ENCODE measurements at places on chromosomes 2 and 18.

DNA sequence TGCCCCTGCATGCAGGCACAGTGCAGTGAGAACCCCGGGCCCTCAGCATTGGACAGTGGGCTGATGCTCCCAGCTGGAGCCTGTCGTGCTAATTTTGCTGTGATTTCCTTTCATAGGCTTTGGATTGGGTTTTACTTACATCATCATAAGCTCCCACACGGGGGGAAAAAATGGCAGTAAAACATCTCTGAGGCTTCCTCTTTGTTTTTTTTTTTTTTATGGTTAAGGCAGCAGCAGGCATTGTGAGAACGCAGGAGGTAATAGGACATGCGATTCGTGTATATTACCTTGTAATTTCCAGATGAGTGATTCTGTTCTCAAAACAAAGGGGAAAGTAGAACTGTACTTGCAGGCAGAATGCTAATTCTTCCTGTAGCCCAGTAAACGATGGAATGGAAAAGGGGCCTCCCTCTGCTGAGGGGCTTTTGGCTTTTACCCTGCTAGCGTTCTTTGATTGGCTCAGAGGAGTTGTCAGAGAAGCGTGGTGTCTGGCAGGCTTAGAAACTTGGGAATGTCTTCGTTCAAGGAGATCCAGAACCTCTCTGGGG is 89.7 kb downstream of the NPAS2 start:
- no peak for DNase-seq

DNA sequence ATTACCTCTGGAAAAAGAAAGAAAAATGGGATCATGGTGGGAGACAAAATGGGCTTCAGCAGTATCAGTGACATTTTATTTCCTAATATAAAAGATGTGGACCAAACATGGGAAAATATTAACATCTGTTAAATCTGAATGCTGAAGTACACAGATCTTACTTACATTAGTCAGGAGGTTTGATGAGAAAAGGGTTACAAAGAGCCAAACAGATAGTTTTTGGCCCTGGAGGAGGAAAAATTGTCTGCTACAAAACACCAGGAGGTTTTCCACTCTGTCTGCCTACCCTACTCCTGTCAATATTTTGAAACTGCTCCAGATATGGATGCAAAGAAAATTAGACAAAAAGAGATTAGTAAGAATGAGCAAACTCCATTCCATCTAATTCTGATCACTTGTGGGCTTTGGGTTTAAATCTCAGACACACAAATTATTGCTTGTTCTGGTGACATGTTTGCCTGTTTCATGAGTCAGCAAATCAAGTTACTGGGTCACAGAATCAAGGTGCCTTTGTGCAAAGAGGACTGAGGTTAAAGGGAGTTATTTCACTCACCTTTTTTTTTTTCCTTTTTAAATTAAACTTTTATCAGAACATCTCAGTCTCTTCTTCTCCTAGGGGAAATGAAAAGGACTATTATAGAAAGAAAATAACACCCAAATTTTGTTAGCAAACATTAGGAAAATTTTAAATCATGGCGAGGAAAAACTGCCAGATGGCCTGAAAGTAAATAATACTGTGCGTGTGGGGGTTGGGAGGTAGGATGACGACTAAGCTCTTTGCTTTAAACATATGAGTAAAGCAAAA is 87.0 kb upstream of the SPATS2L start:
- no peak for DNase-seq

GRCh38 chr2:33275689-33276444 is 200.6 kb upstream of the RASGRP3 start:
- DNase-seq: no peak

DNA sequence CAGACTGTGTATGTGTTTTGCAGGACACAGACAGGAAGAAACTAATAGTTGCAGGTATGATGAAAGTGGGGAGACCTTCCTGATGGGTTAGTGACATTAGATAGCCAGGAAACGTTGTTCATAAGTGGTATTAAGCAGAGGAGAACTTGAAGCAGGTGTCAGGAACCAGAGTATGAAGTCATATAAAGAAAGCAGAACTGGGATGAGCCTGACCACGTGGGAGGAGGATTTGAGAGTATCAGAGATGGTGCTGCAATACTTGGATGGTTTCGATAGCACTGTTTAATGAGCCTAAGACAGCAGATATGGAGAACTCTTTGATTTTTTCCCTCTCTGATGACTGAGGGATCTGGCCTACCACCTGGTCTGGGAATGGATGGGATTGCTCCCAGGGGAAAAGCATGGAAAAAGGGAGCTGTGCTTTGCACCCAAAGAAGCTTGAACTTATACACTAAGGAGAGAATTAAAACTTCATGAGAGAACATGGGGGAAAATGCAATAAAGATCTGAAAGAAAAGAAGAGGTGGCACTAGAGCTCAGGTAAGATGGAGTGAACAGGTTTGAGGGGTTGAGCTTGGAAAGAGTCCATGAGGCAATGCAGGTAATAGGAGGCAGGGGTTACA is 226.0 kb upstream of the LRRTM1 start:
- no peak for DNase-seq

Data from fibroblast of skin of left biceps (primary cell).